ENCODE measurements at places on chromosomes 6 and 20.
A peak's percentile ranks its signal among the peaks of the same experiment; 100 is the strongest.

GRCh38 chr20:63117151-63117550 lies 98.8 kb downstream of the YTHDF1 start:
- ATAC-seq: no peak

DNA sequence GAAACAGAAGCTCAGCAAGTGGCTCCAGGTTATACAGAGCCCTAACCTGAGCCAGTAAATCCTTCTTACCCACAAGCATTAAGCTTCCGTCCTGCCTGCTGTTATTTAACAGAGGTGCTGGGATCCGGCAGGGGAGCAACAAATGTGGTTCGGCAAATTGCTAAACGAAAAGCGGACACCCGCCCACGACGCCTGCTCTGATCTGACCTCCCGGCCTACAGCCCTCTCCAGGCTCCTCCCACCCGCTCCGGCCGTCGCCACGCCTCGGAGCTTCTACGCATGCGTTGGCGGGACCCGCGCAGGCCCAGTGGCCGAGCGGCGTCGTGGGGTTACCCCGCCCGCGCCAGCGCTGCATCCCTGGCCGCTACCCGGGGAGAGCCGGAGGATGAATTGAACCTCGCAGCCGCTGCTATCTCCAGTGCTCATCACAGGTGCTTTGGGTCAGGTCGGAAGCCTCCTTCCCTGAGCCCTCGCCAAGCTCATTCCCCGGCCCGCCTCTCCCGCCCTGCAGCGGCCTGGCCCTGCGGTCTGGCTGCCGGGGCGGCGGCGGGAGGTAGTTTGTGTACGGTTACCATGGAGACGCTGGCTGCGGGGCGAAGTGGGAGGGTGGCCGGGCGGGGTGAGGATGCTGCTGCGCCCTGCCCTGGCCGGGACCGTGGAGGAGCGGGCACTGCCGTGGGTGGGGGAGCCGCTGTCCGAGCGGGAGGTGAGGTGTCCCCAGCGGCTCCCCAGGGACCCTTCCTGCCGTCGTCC lies at the start of gene ARMC2:
Gene ARMC2, plus strand, starts transcription at position 307 of the 753 bp plus-strand sequence. CDS start 5,846 bp downstream, outside the sequence.
- peak; percentile 98 for ATAC-seq

- ATAC-seq: no peak
Measured at GRCh38 chr20:63923651-63924050, 28.7 kb downstream of the DNAJC5 start.

GRCh38 chr6:132252113-132252512 lies 149.2 kb downstream of the MOXD1 start:
- no peak for ATAC-seq

- ATAC-seq: no peak
Measured at GRCh38 chr20:11296221-11296620, 621.5 kb upstream of the BTBD3 start.

- ATAC-seq: peak; percentile 50
Measured at GRCh38 chr6:45436544-45437438, 59.1 kb upstream of the SUPT3H start.

DNA sequence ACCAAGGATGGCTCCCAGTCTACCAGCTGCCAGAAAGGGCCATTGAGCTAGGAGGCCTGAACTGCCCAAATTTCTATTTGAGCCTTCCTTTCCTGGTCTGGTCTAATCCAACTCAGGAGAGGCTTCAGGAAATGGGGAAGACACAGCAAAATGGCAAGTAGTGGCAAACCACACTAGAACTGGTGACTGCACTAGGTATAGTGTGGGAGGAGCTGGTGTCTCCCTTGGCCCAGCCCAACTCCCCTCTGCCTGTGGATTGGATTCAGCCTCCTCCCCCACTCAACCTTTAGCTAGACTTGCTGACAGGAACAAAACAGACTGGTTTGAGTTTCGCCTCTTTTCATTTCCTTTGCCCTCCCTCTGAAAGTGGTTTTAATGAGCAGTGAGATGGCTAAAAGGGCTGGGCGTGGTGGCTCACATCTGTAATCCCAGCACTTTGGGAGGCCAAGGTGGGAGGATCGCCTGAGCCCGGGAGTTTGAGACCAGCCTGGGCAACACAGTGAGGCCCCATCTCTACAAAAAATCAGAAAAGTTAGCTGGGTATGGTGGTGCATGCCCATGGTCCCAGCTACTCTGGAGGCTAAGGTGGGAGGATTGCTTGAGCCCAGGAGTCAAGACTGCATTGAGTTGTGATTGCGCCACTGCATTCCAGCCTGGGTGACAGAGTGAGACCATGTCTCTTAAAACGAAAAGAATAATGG lies 17.5 kb downstream of the MRPS18A start:
- no peak for ATAC-seq

- no peak for ATAC-seq
Measured at GRCh38 chr6:14707971-14708465, 537.9 kb upstream of the JARID2 start.

GRCh38 chr6:122222761-122223160 lies 176.7 kb upstream of the HSF2 start:
- no peak for ATAC-seq

DNA sequence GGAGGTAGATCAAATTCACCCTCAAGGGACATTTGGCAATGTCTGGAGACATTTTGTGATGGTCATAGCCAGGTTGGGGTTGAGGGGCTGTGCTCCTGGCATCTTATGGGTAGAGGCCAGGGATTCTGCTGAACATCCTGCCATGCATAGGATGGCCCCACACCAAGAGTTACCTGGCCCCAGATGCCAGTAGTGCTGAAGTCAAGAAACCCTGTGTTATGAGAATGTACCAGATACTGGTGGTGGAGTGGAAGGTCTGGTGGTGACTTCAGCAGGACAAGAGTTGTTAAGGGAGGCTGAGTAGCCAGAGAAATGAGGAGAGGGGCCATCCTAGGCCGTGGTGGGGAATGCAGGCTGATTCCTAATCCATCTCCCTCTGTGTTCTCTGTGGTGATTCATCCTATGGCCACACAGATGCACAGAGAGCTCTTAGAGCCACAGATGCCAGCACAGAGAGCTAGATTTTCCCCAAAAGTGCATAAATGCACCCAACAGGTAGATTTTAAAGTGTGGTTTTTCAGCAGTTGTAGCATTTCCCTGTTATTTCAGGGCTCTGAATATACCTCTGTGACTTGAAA lies 43.6 kb downstream of the CDYL start:
- ATAC-seq: no peak

- no peak for ATAC-seq
Measured at GRCh38 chr6:132065556-132065955, 114.4 kb upstream of the CCN2 start.

- ATAC-seq: no peak
Measured at GRCh38 chr20:4151991-4152695, 136.8 kb upstream of the RNF24 start.

GRCh38 chr6:162219266-162219665 lies 508.3 kb downstream of the PRKN start:
- no peak for ATAC-seq

DNA sequence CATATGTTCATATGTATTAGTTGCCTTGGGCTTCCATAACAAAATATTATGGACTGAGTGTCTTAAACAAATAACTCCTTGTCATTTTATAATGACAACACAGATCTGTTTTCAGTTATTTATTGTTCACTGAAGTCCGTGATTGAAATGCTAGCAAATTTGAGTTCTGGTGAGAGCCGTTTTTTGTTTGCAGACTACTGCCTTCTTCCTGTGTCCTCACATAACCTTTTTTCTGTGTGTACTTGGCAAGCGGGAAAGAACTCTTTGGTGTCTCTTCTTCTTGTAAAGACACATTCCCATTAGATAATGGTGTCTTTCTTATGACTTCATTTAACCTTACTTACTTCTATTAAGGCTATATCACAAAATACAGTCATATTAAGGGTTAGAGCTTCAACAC lies 482.9 kb upstream of the EYS start:
- ATAC-seq: no peak

GRCh38 chr20:55514531-55514930 lies 490.8 kb downstream of the CBLN4 start:
- ATAC-seq: no peak

DNA sequence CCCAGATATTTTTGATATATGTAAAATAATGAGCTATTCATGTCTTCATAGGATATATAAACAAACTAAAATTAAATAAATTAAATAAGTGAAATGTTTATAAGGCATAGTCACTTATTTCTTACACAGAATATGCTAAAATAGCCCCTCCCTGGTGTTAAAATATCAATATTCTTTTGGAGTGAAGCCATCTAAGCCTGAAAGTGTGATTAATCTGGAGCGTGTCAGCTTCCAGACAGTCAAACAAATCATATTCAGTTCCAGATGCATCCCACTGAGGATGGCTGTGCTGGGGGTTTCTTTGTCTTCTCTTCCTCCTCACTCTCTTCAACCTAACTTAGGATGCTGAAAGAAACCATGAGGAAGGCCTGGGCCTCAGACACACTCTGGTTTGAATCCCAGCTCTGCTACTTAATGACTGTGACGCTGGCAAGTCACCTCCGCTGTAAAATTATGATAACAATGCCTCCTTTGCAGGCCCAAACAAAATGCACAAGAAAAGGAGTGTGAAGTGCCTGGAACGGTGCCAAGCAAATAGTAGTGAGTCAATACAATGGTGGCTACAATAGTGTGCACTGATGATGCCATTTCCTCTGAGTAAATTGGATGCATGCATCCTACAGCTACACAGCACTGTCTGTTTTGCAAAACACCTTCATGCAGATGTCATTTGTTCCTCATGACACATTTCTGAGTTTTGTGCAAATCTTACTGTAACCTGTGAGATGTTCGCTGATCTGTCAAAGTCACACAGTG lies 161.4 kb downstream of the FOXC1 start:
- no peak for ATAC-seq

DNA sequence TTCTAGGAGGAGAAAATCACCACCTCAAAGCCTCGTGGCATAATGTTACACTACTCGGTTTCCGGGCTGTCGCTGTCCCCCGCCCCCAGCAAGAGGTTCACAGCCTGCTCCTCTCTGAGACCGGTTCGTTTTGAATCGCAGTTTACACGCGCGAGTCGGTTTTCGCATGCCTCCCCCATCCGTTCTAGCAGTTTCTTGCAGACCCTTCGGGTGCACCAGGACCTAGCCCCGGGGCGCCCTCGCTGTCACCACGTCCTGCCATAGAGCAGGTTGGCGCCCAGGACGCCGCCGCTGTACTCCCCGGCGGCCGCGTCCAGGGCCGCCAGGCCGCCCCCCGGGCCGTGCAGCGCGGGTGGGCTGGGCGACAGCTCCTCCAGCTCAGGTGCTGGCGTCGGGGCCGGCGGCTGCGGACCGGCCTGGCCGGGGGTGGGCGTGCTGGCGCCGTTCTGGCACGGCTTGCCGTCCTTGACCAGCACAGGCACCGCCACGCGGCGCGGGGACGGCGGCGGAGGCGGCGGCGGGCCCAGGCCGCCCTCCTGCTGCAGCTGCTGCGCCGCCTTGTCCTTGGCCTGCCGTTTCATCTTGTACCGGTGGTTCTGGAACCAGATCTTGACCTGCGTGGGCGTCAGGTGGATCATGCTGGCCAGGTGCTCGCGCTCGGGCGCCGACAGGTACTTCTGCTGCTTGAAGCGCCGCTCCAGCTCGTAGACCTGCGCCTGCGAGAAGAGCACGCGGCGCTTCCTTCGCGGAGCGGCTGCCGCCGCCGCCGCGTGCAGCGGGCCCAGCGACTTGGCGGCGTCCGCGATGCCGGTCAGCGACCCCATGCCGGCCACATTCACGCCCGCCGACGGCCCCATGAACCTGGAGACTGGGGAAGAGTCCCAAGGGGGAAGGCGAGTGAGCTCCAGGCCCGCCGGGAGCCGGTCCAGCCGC lies 1.4 kb downstream of the NKX2-4 start:
- ATAC-seq: no peak

DNA sequence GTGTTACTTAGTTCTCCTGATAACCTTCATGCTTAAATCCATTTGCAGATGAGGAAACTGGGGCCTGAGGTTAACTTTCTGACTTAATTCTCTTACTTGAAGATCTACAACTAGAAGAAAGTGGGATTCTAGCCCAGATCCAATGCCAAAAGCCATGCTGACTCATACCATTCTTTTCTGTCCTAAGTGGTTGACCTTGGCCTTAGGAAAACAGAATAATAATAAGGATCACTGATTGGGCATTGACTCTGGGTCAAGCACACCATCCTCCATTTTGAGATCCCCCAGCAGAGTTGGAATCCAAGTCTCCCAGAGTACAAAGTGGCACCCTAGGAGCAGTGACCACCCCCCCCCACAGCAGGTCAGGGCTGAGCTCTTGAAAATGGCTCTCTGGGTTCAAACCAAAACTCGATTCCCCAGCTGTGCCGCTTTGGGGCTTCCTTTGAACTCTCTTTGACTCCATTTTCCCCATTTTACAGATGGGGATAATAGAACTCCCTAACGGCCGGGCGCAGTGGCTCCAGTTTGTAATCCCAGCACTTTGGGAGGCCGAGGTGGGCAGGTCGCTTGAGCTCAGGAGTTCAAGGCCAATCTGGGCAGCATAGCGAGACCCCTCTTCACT lies 12.8 kb upstream of the ZNF217 start:
- no peak for ATAC-seq

DNA sequence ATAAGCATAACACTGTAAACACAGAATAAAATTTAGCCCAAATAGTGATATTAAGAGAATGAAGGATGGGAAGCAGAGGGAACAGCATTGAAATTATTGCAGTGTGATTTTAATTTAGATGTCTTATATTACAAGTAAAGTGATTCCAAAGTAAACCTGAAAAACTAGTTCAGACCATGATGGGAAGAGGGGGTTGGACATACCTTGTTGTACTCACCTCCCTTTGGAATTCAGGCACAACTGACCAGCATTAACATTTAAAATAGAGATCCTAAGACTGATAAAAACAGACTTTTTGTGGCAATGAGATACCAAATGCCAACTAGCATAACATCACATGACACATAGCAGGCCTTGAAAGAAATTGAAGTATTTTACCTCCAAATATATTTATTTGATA lies 262.6 kb upstream of the PRND start:
- no peak for ATAC-seq
